Activated CD4-positive, alpha-beta T cell treated with anti-CD3 and anti-CD28 coated beads for 1 hour (primary cell): ENCODE measurements at places on chromosomes 16 and 17.

DNA sequence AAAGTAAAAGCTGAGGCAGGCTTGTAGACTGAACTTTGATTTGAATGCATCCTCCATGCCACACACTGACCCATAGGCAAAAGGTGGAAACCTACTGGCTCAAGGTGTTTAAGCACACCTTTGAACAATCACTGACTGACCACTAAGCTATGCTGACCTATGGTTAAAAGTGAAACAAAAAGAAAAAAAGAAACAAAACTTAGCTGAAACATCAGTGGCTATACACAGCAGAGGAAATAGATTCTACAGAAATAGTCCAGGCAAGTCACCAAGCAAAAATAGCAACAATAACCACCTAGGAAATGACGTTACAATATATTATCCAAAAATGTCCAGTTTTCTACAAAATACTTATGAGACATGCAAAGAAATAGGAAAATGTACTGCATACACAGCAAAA lies 60.2 kb downstream of the RPGRIP1L start:
- no peak for DNase-seq

- DNase-seq: no peak
These were observed 294.0 kb downstream of the ZFHX3 start for GRCh38 chr16:72753881-72754280.

- DNase-seq: no peak
These were observed 19.7 kb downstream of the MEAK7 start for GRCh38 chr16:84484579-84485254.

GRCh38 chr17:64117981-64118979 lies 11.7 kb downstream of the ERN1 start:
- DNase-seq: no peak

- DNase-seq: no peak
These were observed 31.9 kb downstream of the EPN2 start for GRCh38 chr17:19269106-19269505.

DNA sequence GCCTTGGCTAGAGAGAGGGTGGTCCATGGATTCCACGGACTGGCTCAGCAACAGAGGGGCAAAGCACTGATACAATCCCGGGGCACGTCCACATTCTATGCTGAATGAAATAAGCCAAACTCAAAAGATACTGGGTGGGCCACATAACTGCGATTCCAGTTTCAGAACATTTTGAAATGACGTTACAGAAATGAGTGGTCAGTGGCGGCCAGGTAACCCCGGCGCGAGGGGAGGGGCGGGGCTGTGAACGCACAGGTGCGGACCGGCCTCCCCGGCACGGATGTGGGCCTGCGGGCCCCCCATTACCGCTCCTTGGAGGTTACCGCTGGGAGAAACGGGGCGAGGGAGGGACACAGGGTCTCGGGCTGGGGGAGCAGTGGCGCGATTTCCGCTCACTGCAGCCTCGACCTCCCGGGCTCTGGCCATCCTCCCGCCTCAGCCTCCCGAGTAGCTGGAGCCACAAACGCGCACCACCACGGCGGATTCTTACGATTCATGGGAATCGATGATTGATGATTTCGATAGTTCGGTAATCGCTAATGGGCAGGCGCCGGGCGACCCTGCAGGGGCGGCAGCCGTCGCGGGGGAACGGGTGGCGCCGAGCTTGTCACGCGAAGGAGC lies 559 bp downstream of the MVD start:
- DNase-seq: no peak

DNA sequence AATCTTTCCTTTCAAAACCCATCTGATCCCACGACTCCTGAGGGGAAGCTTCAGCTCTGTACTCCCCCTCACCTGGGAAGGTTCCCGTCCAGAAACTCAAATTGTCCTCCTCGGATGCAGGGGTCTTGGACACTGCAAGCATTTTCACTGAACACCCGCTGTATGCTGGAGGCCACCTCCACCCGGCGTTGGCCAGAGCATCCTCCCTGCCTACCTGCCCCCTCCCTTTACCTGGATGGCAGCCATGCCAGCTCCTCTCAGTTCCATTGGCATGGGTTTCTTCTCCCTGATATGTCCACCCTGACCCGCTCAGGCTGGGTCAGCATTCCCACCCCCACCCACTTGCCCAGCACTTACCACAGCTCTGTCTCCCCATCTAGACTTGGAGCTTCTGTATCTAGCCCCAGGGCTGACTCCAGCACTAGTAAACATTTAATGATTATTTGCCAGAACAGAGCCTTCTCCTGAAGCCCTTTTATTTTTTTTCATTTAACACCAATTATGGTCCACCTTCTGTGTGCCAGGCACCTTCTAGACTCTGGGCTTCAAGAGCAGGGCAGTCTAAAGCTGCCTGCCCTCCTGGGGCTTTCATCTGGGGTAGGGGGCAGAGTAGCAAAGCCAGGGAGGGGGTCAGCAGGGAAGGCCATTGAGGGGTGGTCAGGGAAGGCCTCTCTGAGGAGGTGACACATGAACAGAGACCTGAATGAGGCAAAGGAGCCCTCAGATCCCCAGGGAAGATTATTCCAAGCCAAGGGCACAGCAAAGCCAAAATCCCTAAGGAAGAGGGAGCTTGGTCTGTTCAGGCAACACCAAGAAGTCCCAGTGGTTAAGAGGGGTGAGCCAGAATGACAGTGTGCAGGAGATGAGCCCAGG lies 8.9 kb upstream of the KRT19 start:
- DNase-seq: no peak

GRCh38 chr17:51540151-51540550 lies 279.8 kb downstream of the UTP18 start:
- DNase-seq: no peak

- DNase-seq: no peak
These were observed at the start of gene KREMEN2 for GRCh38 chr16:2963723-2964474. KREMEN2 (plus strand) TSS chr16:2964275; CDS start chr16:2964521, 246 bp downstream.
